ENCODE measurements at places on chromosomes 1 and 21.

- DNase-seq: no peak
Observed at GRCh38 chr1:226047495-226047894, 15.0 kb upstream of the H3-3A start.

DNA sequence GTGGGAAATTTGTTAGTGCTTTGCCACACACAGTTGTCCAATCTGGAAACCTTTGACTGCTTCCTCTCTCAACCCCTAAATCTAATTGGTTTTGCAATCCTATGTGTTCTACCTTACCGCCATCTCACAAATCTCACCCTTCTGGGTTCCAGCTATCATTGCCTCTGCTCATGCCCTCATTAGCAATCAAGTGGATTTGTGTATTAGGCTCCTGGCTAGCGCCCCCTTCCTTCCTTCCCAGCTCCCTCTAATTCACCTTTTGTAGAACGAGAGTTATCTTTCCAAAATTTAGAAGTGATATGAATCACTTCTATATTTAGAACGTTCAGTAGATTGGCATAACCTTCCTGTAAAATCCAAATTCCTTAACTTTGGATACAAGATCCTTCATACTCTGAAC lies 18.6 kb downstream of the FMO1 start:
- DNase-seq: no peak

DNA sequence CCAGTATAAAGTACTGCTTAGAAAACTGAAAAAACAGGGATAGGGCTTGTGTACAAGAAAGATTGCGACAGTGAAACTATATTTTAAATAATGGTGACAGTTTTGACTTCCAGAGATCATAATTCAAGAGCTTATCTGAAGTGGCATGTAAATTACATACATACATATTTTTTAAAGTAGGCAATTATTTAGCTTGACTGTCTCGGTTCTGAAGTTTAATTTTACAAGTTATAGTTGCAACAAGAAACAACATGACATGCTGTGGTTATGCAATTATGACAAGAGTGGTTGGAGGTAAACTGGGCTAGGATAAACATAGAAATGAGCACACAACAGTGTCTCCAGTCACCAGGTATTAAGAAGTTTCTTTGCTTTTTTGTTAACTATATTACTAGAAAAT lies 4.1 kb downstream of the C1orf21 start:
- no peak for DNase-seq

DNA sequence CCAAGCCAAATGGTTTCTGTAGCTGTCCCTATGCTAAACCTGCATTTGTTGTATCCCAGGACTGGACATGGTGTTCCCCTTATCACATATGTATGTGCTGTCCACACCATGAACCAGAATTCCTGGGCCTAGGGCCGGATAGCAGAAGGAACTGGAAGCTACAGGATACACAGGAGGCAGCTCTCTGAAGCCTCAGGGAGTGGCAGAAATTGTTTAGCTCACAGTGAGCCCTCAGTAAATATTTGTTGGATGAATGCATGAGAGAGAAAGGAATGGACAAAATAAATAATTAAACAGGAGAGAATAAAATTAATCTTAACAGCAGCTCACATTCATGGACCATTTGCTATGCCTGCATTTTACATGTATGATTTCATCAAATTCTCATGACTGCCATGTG lies 2.1 kb downstream of the NIPAL3 start:
- no peak for DNase-seq

DNA sequence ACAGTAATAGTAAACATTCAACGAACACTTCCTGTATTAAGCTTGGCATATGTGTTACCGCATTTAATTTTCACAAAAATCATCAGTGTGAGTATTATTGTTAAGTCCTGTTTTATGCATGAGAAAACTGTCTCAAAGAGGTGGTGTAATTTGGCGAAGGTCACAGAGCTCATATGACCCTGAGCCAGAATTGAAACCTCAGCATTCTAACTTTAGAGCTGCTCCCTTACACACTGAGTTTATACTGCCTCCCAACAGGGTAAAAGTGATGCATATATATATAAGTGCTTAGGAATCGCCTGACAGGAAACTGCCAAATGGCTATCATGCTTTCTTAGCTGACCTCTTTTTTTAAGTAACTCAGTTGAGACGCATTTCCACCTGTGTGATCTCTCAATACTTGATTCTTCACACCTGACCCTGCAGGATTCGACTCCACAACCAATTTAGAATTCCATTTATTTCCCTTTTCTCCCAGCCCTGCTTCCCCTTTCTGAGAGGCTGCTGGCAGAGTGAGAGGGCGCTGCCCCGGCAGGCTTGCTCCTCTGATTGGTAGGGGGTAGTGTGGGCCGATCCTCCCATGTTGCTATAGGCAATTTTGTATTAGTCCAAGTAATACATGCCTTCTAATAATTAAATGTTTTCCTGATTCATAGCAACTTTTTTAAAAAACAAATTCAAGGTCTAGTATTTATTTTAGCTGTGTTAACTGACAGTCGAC lies 40.5 kb downstream of the ZBTB40 start:
- DNase-seq: no peak

- no peak for DNase-seq
Observed at GRCh38 chr1:19311503-19311930, 427 bp downstream of the AKR7A2 start.

- DNase-seq: peak; percentile 53
Observed at GRCh38 chr1:155983191-155984024, 5.1 kb upstream of the ARHGEF2 start.

GRCh38 chr21:24716281-24716918 lies 890.9 kb downstream of the MRPL39 start:
- no peak for DNase-seq

DNA sequence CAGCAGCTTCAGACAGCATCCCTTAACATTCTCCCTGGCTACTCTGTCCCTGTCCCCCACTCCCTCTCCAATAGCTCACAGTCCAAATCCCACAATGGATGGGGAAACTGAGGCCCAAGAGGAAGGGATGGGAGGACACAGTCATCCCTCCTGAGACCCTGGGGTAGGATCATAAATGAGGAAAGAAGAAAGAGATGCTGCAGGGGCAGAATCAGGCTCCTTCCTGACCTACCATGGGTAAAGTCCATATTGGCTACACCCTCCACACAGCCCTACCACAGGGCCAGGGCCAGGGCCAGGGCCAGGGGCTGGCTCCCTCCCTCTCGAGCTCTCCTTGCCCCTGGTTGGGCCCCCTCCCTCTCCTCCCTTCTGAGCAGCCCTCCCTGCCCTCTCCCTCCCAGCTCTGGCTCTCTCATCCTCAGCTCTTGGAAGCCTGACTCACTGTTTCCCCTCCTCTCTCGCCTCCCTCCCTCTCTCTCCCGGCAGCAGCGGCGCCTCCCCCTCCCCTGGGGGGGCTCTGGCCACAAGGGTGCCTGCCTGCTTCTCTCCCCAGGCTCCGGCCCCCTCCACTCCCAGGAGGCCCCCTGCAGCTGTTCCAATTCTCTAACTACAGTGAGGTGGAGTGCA lies 4.9 kb downstream of the AHDC1 start:
- peak; percentile 15 for DNase-seq

- no peak for DNase-seq
Observed at GRCh38 chr1:210496063-210496462, 167.4 kb downstream of the HHAT start.

DNA sequence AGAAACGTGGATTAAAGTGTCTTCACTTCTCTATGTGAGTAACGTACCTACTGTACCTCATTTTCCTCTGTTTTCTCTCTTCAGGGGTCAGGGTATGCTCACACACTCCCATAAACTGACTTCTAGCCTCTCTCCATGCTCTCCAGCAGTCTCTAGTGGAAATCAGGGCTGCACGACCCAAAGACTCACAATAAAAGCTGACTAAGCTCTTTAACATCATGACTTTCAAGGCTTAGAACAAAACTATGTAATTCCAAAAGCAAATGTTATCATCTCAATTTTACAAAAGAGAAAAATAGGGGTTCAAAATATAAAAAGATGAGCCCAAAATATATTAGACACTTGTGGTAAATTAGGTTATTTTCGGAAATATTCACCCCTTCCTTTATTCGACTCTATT lies 62.5 kb upstream of the KRTAP11-1 start:
- no peak for DNase-seq

DNA sequence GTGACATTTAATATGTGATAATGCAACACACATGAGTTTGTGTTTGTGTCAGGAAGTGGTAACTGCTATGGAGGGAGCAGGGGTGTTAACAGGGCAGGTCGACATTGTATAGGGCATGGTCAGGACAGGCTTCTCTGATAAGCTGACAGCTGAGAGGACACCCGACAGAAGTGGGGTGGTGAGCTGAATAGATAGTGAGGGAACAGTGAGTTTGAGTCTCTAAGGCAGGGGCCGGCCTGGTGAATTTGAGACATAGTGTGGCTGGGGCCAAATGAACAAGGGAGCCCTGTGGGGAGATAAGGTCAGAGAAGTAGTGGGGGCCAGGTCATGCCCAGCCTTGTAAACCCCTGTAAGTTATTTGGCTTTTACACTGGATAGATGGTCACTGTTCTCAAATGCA lies 217.4 kb upstream of the KIAA0040 start:
- DNase-seq: no peak

- no peak for DNase-seq
Observed at GRCh38 chr1:184289825-184290550, 96.8 kb upstream of the C1orf21 start.

DNA sequence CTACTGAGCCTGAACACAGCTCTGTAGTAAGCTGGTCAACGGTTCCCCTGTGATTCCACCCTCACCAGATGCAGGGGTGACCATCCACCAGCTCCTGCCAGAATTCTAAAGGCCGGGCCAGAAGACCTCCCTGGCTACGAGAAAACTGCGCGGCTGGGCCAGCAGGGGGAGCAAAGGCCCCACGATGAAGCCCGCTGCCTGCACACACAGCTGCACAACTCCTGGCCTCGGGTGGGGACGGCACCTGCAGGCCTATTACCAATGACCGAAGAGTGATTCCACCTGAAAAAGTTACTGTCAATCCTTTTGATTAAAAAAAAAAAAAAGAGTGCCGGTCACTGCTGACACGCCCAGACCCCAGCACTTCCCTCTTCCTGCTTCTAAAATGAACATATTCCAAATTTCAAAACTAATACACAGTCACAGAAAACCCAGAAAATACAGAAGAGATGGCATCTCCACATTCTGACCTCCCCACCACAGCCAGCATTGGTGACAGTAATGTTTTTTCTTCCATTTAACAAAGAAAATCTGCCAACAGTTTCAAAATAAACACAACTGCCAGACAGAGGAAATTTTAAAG lies 49.8 kb upstream of the RIPK4 start:
- no peak for DNase-seq

GRCh38 chr1:154453574-154454352 lies 48.3 kb upstream of the TDRD10 start:
- peak; percentile 19 for DNase-seq

DNA sequence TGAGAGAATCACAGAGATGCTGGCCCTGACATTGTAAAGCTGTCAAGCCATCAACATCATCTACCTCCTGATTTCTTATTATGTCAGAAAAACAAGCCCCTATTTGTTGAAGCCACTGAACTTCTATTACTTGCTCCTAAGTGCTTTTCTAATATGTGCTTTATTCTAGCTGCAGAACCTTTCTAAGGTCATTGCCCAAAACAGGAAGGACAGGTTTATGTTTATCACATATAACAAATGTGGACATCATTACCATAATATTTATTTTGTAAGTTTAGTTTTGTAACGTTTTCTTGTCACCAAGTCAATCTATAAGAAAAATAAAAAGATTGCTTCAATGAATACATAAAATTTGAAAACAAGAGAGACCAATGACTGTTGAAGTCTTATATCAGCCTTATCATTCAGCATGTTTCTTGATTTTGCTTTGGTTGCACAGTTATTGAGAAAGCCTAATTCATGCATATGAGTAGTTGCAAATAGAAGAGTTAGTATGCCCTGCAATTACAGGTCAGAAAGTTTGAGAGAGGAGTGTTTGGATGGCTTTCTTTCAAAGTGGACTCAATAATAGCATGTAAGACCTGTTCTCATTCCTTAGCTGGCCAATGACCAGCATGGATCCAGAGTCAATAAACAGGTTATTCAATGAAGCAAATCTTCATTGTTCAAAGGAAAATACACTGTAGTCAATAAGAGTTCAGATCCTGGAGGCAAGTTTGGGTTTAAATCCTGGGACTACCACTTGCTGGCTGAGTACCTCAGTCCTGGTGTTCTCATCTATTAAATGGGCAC lies 84.1 kb downstream of the MAB21L3 start:
- no peak for DNase-seq

- no peak for DNase-seq
Observed at GRCh38 chr1:248316796-248317195, 7.6 kb downstream of the OR2M7 start.

GRCh38 chr1:109394591-109395281 lies 3.0 kb downstream of the SORT1 start:
- DNase-seq: no peak

DNA sequence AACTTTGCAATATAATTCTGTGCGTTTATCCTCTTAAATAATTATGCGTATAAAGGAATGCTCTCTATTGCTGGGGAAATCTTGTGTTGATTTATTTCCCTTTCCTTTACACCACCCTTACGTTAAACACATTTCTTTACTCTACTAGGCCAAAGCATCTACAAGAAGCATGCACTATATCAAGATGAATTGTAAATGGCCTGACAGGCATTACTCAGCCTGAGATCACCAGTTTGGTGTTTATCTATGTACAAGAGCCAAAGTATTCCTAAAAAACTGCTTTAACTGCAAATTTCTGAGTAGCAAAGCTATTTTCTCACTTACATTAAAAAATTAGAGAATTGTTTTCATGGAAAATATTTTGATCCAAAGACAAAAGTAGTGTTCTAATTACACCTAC lies 114.8 kb downstream of the TYW3 start:
- DNase-seq: no peak

GRCh38 chr1:197422993-197423392 lies 154.9 kb downstream of the CRB1 start:
- DNase-seq: no peak

DNA sequence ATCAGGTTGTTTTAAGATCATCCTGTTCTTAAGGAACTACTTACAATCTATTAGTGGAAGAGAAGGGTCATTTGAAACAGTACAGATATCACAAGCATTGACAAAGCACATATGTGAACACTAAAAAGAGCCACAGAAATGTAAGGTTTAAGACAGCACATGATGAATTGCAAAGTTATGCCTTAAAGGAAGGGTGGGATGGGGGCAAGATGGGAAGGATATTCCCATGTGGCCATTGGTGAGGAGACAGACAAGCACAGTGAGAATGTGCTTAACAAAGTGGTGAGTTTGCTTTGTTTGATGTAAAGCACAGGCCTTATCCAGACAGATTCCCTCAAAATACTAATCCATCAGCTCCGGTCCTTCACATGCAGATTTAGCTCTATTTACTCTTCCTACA lies 151.6 kb upstream of the IVNS1ABP start:
- DNase-seq: no peak

- no peak for DNase-seq
Observed at GRCh38 chr1:100658716-100659026, 60.9 kb upstream of the VCAM1 start.

Measured in DMS79 (cell line).